ENCODE measurements at places on chromosomes 6 and 20.
A peak's percentile ranks its signal among the peaks of the same experiment; 100 is the strongest.

- DNase-seq, result peak; percentile 19
Measured at GRCh38 chr20:57133926-57134650, 132.4 kb downstream of the BMP7 start.

- DNase-seq, result no peak
Measured at GRCh38 chr6:142530566-142530965, 228.8 kb downstream of the ADGRG6 start.

- DNase-seq, result peak; percentile 39
Measured at GRCh38 chr20:36836591-36837269, 39.2 kb upstream of the TLDC2 start.

DNA sequence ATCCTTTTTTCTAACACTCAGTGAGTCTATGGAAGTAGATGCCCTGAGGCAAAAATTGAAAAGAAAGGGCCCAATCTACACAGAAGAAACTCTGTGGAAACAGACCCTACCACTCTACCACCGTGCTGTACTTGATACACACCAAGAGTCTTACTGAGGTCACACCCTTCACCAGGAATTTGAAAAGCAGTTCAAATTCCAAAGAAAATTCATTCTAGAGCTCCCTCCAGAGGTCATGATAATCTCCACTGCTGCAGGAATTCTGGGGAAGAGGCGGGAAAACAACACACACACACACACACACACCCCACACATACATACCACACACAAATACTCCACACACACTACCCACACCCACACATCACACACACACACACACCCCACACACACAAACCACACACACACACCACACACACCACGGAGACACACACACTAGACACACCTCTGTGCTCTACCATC is 336.8 kb downstream of the HDGFL1 start:
- DNase-seq, result peak; percentile 36

GRCh38 chr20:50395251-50395729 is 114.9 kb upstream of the PTPN1 start:
- DNase-seq, result peak; percentile 48

- peak; percentile 94 for DNase-seq
Measured at GRCh38 chr20:50980851-50981713, 22.5 kb downstream of the MOCS3 start.

DNA sequence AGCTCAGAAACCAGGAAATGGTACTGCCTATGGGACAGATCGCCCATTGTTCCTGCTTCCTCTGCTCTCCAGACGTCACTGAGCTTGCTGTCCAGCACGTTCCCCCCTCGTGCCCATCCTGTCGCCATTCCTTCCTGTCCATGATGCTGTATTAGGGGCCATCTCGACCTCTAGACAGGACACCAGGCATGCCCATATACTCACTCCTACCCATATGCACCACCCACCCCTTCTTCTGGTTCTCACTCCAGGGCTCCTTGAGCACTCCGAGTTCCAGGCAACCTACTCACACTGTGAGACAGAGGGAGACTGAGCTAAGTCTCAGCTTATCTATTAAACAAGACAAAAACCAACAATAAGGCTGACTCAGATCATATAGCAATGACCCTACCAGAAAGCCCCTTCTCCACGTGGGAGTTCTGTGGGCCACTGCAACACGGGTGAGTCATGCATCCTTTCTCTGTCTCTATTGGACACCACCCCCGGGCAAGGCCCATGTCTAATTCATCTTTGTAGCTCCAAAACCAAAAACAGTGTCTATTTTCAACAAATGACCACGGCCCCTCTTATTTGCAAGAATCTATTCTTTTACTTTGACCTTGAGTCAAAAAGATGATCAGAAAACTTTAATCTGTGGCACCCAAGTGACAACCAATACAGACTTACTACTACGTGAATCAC is 65.7 kb downstream of the PSMG4 start:
- DNase-seq, result peak; percentile 67

DNA sequence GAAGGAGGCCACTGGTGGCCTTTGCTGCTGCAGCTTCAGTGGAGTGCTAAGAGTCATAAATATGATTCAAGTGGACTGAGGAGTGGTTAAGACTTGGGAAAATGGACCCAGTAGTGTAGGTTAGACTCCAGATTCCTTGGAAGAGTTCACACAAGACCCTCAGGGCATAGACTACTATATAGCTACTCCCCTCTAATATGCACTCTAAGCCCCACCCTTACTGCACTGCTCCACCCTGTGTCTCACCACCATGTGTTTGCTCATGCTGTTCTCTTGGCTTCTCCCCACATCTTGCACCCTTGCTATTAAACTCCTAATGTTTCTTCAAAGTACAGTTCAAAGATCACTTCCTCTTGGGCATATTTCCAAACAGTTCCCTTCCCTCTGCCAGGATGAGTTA is 5.7 kb downstream of the KCNQ5 start:
- no peak for DNase-seq

DNA sequence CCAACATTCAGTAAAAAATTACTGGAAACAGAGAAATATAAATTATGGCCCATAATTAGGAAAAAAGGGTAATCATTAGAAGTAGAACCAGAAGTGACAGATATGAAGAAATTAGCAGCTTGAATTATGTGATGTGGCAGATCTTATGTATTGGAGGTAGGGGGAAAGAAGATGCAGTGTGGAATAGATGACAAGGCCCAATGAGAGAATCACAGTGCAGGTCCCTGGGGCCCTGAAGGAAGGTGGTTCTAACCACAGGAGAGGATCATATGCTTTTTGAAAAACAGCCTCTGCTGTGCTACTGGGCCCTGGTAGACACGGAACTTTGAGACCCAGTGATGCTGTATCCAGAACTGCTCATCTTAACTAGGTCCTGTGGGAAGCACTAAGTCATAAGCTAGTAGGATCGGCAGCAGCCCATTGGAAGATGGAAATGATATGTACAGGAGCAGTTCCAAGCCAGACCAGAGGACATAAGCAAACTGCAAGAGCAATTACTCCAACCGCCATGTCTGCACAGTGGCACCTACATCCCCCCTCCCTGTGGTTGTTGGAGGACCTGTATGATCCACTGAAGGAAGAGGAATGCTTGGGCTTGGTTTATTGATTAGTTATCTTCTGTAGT is 14.2 kb downstream of the HEBP2 start:
- no peak for DNase-seq

DNA sequence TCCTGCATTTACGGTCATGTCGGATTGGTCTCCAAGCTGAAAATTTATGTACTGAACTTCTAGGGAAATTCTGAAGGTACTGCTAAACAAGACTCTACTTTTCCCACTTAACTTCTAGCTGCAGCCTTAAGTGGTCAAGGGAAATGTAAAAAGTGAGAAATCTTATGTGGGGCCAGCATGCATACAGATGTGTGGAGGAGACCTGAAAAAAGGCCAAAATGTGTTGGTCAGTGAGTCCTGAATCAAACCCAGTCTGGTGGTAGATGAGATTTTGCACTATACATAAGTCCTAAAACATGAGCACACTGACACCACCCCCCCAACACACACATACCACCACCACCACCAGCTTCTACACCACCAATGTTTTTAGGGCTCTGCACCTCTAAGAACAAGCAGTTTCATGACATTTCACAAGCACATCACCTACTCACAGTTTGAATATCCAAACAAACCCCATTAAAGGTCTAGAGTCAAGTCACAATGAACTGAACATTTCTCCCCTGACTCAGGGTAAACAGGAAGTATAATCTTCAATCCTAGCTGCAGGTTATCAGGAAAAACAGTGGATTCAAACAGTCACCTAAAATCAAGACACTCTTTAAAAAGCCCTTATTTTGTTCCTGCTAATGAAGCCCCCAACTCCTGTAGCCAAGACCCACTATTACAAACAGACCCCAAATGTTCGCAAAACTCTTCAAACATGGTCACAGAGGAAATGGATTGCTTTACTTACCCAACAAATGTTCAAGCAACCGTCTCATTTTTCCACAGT is 1.6 kb downstream of the ZMYND8 start:
- peak; percentile 33 for DNase-seq

- no peak for DNase-seq
Measured at GRCh38 chr20:31562241-31562640, 42.8 kb upstream of the ID1 start.

DNA sequence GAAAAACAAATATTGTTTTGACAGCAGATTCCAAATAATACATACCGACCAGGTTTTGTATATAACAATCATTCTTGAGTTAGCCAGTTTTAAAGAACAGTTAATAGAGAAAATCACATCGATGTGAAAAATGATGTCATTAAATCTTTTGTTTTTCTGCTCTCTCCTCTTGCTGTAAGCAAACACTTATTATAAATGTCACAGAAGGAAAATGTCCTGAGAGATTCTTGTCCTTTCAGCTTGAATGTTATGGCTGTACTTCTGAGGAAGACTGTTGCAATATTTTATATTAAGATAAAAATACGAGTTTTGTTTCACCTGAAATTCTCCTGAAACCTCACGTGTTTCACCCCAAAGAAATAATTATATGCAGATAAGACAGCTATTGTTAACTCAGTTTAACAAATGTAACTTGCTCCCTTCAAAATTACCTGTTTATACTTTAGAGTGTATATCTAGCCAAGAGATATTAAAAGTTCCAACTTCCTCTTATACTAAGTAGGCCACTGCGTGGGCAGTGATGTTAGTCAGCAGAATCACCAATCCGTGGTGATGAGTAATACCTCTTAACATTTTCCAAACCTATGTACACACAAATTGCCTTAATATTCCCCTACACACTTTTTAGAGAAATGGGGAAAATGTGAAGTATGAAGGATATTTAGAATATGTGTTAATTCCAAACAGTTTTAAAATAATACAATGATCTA is 1111.4 kb upstream of the CITED2 start:
- peak; percentile 83 for DNase-seq

- peak; percentile 3 for DNase-seq
Measured at GRCh38 chr20:24403406-24403805, 66.0 kb upstream of the SYNDIG1 start.

Data from adipocyte (in vitro differentiated cells).